ENCODE measurements at places on chromosomes 13 and 19. TPM values are rescaled to one million over a fixed set of nuclear protein-coding genes. Genes with fewer than 3 reads are reported as not detected.

GRCh38 chr13:110458594-110459365, 102.7 kb downstream of the RAB20 start:
- no peak overlapping the region for H3K4me3 ChIP-seq
- no peak for DNase-seq
- H3K36me3 ChIP-seq: no peaks in the 10 kb centered on the region
- no peak overlapping the region for H3K27ac ChIP-seq

- no peak overlapping the region for H3K4me3 ChIP-seq
- H3K4me1 ChIP-seq: no peaks in the 10 kb centered on the region
- DNase-seq: no peak
- H3K27ac ChIP-seq: no peak overlapping the region
- H3K27me3 ChIP-seq: no peaks in the 10 kb centered on the region
- H3K36me3 ChIP-seq: no peaks in the 10 kb centered on the region
Measured at GRCh38 chr19:8101311-8101710, 48.1 kb downstream of the FBN3 start.

Gene SMAD9
- total RNA-seq: 1.6 TPM

GRCh38 chr13:30737511-30738337, 2.4 kb downstream of the ALOX5AP start:
- H3K36me3 ChIP-seq: no peaks in the 10 kb centered on the region
- H3K4me1 ChIP-seq: no peaks in the 10 kb centered on the region
- H3K4me3 ChIP-seq: no peak overlapping the region
- DNase-seq: no peak

Gene CERS1
- total RNA-seq: 0.66 TPM

Gene NCR1
- total RNA-seq: not detected

Data from body of pancreas (tissue), 4 donors.